ENCODE measurements at places on chromosomes 7 and 10. TPM values are rescaled to one million over a fixed set of nuclear protein-coding genes. Genes with fewer than 3 reads are reported as not detected.

HMX3 gene
- total RNA-seq, result not detected

SLC18A3 gene
- total RNA-seq, result not detected

RNF148 gene
- not detected for total RNA-seq

CALHM3 gene
- not detected for total RNA-seq

TAS2R39 gene
- not detected for total RNA-seq

C7orf57 gene
- total RNA-seq, result not detected

VSTM2A gene
- not detected for total RNA-seq

CADPS2 gene
- 6.2 TPM for total RNA-seq

AFAP1L2 gene
- 5.3 TPM for total RNA-seq

MSS51 gene
- total RNA-seq, result 0.39 TPM

CAMK2B gene
- not detected for total RNA-seq

MMP21 gene
- not detected for total RNA-seq

LGI1 gene
- total RNA-seq, result not detected

PRSS37 gene
- not detected for total RNA-seq

CUBN gene
- 0.16 TPM for total RNA-seq

OPN4 gene
- not detected for total RNA-seq

CTNNA3 gene
- under 0.01 TPM for total RNA-seq

TMEM254 gene
- total RNA-seq, result 10.1 TPM

ARHGEF5 gene
- total RNA-seq, result 3.4 TPM

STOX1 gene
- total RNA-seq, result 0.48 TPM

ZNF488 gene
- total RNA-seq, result 0.52 TPM

INTS1 gene
- total RNA-seq, result 63.2 TPM

CYP3A5 gene
- 0.24 TPM for total RNA-seq

LAMB1 gene
- 712 TPM for total RNA-seq

ABCB4 gene
- total RNA-seq, result 2.5 TPM

KLF14 gene
- total RNA-seq, result 0.13 TPM

ITIH5 gene
- total RNA-seq, result 0.91 TPM

SYT15B gene
- total RNA-seq, result 0.24 TPM

ENO4 gene
- 0.16 TPM for total RNA-seq

PPP1R9A gene
- total RNA-seq, result 0.24 TPM

TMEM273 gene
- not detected for total RNA-seq

STEAP4 gene
- 0.08 TPM for total RNA-seq

BMPER gene
- 7.4 TPM for total RNA-seq

TEX36 gene
- total RNA-seq, result not detected

SYCE1 gene
- total RNA-seq, result not detected

ITGB8 gene
- 6.7 TPM for total RNA-seq

CLCN1 gene
- total RNA-seq, result 0.13 TPM

SLC13A4 gene
- not detected for total RNA-seq

LIPF gene
- not detected for total RNA-seq

TRIM73 gene
- 0.72 TPM for total RNA-seq

SSC4D gene
- total RNA-seq, result 1.7 TPM

HOXA5 gene
- total RNA-seq, result 134 TPM

ELFN1 gene
- not detected for total RNA-seq

NPC1L1 gene
- total RNA-seq, result 0.24 TPM

PAPOLB gene
- not detected for total RNA-seq

CEP55 gene
- 8.3 TPM for total RNA-seq

JAZF1 gene
- total RNA-seq, result 9.6 TPM

RET gene
- 0.08 TPM for total RNA-seq

TMEM139 gene
- total RNA-seq, result 0.39 TPM

EN2 gene
- total RNA-seq, result not detected

FBXO24 gene
- 0.65 TPM for total RNA-seq

LARP4B gene
- 32.8 TPM for total RNA-seq

LRIT1 gene
- not detected for total RNA-seq

HKDC1 gene
- total RNA-seq, result 0.13 TPM

GPAM gene
- 9.4 TPM for total RNA-seq

THNSL1 gene
- total RNA-seq, result 1.1 TPM

TNS3 gene
- total RNA-seq, result 17.2 TPM
